GM23338 (cell line): ENCODE measurements at places on chromosomes 3 and 15. TPM values are rescaled to one million over a fixed set of nuclear protein-coding genes. Genes with fewer than 3 reads are reported as not detected.

PYGO1 gene
- total RNA-seq, result 0.50 and 0.52 TPM in 2 replicates

CEP19 gene
- total RNA-seq, result 1.6 and 2.3 TPM in 2 replicates

DNASE1L3 gene
- not detected in 2 replicates for total RNA-seq

TMEM158 gene
- total RNA-seq, result 16.9 and 19.6 TPM in 2 replicates

PYDC2 gene
- not detected in 2 replicates for total RNA-seq

GRCh38 chr3:133256787-133257483, 142.9 kb upstream of the BFSP2 start:
- no peak for DNase-seq

DNA sequence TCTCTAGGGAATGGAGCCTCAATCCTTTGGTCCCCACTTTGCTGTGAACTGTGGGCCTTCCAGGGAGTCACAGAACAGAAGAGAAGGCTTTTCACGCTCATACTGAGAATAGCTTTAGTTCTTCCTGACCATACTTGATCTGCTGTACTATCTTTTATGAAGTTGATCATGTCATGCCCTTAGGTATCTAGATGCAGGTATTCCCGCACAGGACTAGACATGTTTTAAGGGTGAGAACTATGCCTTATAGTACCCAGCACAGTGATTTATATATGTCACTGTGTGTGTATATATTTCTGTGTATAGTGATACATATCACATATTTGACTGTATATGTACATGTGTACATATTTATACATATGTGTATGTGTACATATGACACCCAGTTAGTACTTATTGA, 358.4 kb upstream of the SEMA6D start:
- no peak for DNase-seq

- DNase-seq, result no peak
Observed at GRCh38 chr3:178359728-178360127, 176.5 kb upstream of the KCNMB2 start.

DNA sequence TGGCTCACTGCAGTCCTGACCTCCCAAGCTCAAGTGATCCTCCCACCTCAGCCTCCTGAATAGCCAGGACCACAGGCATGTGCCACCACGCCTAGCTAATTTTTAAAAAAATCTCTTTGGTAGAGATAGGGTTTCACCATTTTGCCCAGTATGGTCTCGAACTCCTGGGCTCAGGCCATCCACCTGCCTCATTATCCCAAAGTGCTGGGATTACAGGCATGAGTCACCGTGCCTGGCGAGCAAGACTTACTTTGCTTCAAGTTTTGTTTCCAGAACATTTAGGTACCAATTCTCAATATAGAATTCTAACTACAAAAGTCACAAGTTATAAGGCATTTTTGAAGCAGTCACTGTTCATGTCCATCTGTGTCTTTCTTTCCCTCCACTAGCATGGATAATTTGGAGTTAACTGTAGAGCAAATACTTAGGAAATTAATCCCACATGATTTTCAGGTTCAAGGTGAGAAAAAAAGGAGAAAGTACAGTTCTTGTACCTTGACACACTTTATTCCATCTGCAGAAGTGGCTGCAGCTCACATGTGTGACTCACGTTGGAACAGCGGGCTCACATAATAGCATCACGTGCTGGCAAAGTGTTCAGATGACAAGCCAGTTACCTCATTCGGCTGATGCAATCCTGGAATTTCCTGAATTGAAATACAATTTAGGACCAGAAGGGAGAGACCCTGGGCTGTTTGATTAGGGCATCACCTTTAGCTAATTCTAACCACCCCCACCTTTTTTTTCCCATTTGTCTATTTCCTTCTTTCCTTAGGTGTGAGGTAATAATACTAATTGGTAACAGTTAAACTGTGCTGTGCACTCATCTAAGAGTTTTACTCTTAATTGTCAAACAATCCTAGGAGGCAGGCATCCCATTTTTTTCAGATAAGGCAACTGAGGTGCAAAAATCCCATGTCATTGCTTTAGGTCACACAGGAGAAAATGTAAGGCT, 46.9 kb upstream of the NEDD4 start:
- DNase-seq, result peak; percentile 54

DNA sequence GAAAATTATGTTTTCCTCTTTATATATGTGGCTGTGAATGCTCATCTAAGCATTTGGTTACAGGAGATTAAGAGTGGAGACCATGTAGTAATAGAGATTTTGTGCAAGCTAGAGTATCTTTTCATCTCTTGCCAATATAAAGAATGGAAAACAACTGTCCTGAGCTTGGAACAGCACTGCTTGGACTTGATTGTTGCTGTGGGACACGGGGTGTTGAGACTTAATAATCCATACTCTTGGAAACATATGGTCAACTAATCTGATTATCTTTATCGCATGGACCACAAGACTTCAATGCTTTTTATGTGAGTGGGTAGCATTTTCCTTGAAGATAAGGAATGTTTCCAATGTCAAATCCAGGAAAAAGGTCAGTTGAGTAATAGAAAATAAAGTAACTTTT, 806.3 kb downstream of the DIPK2A start:
- no peak for DNase-seq
